Tibial nerve (tissue), 4 donors: ENCODE measurements at places on chromosomes 1 and 21.

- no peak for DNase-seq
These were observed 287.5 kb downstream of the LRRIQ3 start for GRCh38 chr1:73910466-73910865.

DNA sequence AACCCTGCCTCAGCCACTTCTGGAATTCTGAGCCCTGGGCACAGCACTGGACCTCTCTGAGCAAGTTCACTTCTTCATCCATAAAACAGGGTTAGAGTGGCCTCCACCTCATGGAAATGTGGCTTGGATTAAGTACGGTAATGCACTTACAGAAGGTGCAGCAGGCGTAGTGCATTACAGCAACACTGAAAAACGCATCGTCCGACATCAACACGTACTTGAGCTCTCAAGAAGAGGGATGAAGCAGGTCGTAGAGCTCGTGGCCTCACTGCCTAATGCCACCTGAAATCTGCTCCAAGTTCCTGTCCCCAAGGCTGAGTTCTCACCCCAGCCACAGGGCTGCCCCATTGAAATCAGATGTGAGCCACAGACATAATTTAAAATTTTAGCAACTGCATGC is 650.1 kb downstream of the NPHP4 start:
- no peak for DNase-seq

DNA sequence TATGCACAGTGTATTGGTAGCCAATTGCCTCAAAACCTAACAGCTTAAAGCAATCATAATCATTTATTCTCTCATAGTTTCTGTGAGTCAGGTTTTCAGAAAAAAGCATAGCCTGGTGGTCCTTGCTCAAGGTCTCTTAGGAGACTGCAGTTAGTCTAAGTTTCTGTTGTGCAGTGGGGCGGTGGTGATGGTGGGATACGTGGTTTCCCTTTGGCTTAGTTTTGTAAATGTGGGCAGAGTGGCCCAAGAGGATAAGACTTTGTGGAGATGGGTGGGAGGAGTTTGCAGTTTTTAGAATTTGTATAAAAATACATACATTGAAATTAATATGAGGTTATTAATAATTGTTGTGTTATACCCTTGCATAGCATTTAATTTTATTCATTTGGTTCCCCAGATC is 68.6 kb downstream of the NOS1AP start:
- DNase-seq, result no peak

GRCh38 chr1:3244927-3245315 is 175.9 kb downstream of the PRDM16 start:
- DNase-seq, result no peak

GRCh38 chr1:227898502-227899140 is 49.1 kb downstream of the WNT9A start:
- no peak for DNase-seq

DNA sequence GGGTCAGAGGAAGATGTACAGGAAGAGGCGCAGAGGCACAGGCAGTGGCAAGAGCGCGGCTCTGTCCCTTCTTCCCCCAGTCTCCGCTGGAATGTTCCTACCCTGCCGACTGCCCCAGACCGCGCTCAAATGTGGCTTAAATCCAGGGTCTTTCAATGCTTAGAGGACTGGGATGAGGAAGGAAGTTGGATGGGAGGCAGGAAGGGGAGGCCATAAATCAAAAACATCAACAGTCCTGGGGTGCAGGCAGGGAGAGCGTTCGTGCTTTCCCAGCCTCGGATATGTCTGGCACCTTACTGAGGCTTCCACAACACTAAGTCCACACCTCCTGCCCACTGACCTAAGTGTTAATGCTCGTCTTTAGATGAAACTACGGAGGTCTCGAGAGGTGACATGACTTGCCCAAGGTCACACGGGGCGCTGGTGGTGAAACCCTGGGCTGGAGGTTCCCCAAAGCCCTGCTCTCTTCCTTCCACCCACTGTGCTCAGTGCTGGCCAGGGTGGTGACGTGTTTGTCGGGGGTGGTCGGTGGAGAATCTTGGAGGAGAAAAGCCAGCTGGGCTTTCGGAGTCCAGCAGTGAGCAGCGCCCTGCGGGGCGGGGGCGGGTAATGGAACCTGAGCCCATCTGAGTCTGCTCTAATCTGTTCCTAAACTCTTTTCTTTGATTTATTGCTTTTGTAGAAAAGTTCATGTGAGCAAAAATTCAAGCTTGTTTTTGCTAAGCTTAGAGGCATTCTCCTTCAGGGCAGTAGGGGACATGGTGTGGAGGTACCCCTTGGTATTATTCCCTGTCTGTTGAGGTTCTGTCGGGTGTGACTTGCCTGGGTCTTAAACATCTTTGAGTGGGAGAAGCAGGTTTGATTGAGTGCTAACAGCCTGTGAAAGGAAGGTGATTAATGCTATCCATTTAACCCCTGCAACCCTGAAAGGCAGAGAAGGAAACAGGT is 708 bp downstream of the CDA start:
- no peak for DNase-seq

GRCh38 chr1:100995198-100995988 is 30.2 kb downstream of the DPH5 start:
- no peak for DNase-seq

GRCh38 chr1:40625076-40625475 is 40.4 kb downstream of the RIMS3 start:
- no peak for DNase-seq

- DNase-seq, result no peak
These were observed 59.0 kb upstream of the HUNK start for GRCh38 chr21:31813862-31814261.

GRCh38 chr1:179706339-179706941 is 36.7 kb upstream of the FAM163A start:
- DNase-seq, result peak; percentile 42

DNA sequence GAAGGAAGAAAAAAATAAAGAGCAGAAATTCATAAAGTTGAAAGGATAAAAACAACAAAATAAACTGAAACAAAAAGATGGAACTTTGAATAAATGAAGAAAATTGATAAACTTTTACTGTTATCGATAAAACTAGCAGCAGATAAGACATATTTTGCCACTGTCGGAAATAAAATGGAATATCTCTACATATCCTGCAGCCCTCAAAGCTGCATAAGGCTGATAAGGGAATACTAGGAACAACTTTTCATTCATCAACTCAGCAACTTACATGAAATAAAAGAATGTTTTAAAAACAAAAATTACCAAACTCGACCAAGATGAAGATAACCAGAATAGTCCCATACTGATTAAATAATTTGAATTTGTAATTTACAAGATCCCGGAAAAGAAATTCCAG is 48.0 kb upstream of the GRIK1 start:
- DNase-seq, result no peak

GRCh38 chr1:20070357-20070756 is 363 bp downstream of the PLA2G5 start:
- DNase-seq, result no peak
